Tibial artery (tissue), 4 donors: ENCODE measurements at places on chromosomes 11 and 22.

GRCh38 chr22:22818861-22819855 lies 68.5 kb upstream of the IGLL5 start:
- no peak for DNase-seq

DNA sequence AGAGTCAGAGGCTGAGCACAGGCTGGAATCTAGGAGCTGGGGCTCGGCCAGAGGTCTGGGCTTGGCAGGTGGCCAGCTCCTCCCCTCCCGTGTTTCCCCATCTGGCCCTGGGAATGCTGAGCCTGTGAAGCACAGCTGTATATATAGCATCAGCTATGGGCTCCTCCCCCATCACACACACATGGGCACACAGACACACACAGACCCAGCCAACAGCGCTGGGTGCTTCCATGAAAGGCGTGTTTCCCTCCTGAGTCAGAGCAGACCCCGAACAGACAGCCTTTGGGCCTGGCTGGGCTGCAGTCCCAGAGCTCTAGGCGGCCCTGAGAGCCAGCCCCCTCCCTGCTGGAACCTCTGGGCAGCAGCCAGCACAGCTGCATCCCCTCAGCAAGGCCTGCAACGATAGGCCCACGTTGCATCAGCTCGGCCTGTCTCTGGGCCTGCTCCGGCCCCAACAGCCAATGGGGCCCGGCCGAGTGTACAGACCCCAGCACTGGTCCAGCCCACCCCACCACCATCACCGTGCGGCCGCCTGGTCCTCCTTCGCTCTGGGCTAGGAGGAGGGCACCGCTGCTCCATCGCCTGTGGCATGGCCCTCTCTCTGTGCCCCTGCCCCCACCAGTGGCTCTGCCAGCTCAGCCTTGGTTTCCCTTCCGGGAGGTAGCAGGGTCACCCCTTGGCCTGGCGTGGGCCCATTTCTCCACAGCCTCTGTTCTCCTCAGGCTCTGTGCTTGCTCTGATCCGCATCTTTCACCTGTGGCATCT lies 7.6 kb upstream of the SERPINH1 start:
- DNase-seq: peak; percentile 92

DNA sequence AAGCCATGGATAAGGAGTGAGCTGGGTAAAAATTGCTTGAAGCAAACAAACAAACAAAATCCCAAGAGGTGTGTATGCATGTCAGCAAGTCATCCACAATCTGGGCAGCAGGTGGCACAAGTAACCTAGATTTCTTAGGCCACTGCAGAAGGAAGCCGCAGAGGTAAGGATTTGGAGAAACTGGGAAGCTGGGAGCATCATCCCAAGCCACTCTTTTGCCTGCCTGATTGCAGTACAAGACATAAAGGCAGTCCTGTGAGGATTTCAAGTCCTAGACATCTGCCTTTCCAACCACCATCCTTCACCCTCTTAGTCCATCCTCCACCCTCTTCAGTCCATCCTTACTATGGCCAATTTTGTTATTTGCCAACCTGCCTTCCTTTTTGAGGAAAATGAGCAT lies 67.2 kb upstream of the BMAL1 start:
- DNase-seq: peak; percentile 62

DNA sequence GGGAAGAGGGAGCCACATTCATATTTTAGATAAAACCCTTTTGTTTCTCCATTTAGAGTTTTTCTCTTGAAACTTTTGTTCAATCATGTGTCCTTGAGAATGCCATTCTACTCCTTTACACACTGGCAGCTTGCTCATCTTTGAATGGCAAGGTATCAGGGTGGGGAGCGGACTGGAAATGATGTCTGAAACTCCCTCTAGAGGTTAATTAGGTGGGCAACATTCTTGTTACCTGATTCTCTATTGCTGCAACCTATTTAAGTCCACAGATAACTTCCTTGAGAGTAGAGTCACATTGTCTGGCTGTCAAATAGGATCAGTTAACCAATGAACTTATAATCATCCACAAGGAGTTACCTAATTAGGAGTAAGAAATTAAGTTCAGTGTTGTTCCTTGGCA lies 533.6 kb upstream of the API5 start:
- no peak for DNase-seq

DNA sequence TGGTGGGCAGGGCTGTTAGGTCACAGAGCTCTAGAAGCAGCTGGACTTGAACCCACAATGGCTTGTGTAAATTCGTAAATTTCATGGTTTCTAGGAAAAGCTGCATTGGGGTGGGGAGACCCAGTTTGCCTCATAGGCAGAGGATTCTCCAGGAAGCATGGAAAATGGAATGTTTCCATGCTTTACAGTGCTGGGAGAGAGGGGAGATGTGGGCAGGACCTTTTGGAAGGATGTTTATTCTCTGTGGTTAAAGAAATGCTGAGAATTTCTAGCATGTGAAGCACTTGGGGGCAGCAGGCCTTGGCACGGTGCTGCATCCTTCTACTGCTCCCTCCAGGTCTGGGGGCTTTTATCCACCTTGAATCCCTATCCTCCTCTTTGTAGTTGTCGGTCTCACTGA lies 46.3 kb downstream of the TRAF6 start:
- DNase-seq: no peak

- DNase-seq: no peak
Measured at GRCh38 chr22:28024422-28024888, 105.4 kb upstream of the PITPNB start.

DNA sequence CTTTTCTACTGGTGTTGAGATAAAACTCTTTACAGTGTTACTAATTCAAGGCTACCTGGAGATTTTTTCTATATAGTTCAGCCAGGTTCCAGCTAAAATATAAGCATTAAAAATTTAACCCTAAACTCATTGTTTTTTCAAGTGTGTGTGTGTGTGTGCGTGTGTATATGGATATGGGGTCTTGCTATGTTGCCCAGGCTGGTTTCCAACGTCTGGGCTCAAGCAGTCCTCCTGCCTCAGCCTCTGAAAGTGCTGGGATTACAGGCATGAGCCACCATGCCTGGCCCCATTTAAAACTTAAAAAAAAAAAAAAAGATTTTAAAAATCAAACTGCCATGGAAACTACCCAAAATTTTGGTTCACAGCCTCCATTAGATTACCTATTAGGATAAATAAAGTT lies 4.5 kb upstream of the PES1 start:
- DNase-seq: no peak

DNA sequence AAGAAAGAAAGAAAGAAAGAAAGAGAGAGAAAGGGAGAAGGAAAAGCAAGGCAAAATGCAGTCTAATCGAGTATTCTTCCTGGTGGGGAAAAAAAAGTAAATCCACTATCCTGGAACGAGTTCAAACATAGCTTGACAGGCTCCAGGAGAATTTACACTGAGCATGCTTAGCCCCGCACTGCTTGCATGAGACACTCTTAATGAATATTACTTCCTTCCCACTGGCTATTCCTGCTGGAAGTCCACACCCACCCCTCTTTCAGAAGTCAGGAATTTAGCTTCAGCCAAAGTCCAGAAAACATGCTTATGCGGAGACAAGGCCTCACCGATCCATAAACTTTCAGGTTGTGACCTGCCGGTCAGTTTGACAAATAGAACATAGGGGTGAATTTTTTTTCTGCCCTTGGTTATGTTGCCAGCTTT lies 251.8 kb upstream of the BLID start:
- DNase-seq: no peak

- DNase-seq: peak; percentile 9
Measured at GRCh38 chr11:68969386-68969785, 11.4 kb downstream of the MRGPRD start.

- DNase-seq: no peak
Measured at GRCh38 chr11:15913261-15913660, 443.1 kb downstream of the SOX6 start.

DNA sequence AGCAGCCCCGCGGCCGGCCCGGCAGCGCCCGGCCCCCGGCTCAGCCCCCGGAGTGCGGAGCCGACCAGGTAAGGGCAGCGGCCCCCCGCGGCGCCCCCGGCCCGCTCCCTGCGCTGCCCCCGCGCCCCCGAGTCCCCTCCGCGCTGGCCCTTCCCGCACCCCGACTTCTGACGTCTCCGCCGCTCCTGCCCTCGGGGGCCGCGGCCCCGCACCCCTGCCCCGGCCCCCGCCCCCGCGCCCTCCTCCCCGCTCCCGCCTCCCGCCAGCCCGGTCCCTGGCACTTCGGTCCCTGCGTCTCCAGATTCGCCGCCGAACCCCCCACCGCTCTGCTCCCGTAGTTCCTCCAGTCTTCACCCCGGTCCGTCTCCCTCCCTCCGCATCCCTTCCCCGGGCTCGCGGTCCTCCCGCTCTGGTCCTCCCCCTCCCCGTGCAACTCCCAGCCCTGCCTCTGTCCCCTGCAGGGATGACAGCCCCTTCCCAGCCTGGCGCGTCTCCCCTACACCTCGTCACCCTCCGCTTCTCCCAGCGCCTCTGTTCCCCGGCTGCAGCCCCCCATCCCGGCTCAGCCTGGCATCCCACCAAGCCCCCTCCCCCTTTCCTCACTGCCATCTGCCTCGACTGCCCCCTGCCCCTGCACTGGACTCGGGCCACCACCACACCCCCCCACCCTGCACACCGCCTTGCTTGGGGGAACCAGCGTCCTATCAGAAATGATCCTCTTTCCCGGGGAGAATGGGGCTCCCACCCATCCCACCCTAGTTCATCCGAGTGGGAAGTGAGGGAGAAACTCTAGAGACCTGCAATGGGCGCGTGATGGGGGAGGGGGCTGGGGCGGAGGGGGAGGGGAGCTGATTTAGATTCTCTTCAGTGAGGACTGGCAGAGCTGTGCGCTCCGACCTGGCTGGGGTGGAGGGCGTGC lies 531 bp downstream of the GRIK4 start:
- DNase-seq: no peak

DNA sequence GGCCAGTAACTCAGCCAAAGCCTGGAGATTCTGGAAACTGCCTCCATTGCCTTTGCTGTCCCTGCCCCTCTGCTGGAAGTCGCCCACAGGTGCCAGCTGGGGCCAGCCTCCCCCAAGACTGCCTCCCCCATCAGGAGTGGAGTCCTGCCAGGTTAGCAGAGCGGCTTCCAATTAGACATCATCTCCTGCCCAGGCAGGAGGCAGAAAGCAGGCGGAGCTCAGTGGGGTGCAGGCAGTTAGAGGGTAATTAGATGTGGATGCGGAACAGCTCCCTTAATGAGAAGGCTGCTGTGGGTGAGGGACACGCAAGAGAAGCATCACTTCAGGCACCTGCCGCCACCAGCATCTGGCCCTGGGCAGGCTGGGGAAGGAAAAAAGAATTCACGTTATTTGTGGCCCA lies 90.9 kb upstream of the TP53I11 start:
- no peak for DNase-seq

GRCh38 chr11:97979741-97980140 lies 1041.0 kb upstream of the CNTN5 start:
- no peak for DNase-seq

GRCh38 chr11:31809857-31810778 lies 1.0 kb downstream of the PAX6 start:
- no peak for DNase-seq

DNA sequence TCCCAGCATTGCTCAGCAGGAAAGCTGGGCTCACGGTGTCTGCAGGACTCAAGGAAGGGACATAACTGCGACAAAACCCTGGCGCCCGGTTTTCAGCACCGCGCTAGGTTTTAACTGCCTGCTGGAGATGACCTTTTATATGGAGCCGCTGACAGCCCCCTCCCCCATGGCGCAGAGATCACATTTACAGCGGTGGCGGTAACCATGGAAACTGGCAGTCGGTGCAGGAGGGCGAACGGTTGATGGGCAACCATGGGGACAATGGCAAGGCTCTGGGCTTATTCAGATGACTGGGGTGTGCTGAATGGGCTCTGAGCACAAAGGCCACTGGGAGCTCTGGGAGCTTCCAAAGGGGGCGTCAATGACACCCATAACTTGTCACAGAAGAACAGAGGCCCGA lies 37.2 kb downstream of the CELSR1 start:
- DNase-seq: no peak

GRCh38 chr11:133479209-133479608 lies 53.1 kb downstream of the OPCML start:
- DNase-seq: no peak

DNA sequence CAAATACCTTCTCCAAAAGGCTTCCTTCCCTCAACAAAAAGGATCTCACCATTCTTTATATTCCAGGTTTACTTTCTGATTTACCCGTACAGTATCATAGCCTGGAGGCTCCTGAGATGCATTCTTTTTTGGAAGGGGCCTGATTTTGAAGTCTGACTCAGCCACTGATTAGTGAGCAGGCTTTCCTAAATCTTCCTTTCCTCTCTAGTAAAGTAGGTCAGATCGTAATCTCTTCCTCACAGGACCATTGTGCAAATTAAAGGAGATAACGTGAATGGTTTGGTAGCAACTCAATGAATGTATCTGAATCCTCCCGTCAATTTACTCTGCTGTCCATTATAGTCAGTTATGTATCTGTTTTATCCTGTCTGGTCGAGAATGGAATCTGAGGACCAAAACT lies 227.7 kb upstream of the ANO5 start:
- no peak for DNase-seq

DNA sequence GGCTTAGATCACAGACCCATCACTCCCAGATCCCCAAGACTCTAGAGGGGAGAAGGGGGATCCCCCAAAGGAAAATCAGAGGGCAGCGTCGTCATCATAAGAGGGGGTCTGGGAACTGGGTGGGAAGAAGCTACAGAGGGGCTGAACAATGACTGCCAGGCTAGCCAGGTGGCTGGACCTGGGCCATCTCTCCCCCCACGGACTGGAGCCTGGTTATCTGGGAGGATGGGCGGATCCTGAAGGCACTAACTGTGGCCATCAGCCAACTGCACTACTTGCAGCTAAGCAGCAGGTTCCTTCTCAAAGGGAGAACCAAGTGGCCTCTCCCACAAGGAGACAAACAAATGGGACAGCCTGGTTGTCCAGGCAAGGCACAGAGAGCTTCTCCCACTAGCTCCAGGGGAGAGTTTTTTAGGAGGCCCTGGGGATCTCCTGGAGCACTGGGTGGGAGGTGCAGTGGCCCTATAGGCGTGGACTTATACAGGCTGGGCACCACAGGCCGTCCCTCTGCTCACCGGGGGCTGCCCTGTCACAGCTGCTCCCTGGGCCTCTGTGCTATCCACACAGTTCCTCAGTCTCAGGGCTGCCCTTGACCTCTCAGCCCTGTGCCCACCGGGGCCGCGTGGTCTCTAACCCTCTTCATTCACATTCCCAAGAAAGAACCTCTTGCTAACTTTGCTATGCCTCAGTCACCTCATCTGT lies 15.4 kb downstream of the P2RY6 start:
- DNase-seq: no peak

DNA sequence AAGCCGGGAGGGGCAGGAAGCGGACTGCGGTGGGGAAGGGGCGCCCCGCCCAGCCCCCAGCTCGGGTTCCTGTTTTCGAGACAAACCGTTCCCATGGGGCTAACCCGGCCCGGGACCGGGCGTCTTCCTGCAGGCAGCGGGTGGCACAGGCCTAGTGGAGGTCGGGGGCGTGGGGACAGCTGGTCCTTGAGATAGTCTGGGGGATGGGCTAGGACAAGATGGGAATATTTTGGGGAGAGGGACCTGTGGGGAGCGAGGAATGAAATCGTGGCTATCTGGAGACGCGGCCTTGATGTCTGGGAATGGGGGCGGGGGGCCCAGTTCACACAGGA lies 1.2 kb upstream of the RASGRP2 start:
- DNase-seq: peak; percentile 88

GRCh38 chr11:83827520-83827919 lies 541.4 kb upstream of the CCDC90B start:
- no peak for DNase-seq

GRCh38 chr11:128841461-128842072 lies 25.5 kb downstream of the KCNJ1 start:
- DNase-seq: no peak
